ENCODE measurements at places on chromosomes 16 and 17. TPM values are rescaled to one million over a fixed set of nuclear protein-coding genes. Genes with fewer than 3 reads are reported as not detected.

The ETV4 gene
- polyA plus RNA-seq = 34.6 TPM

The G6PC1 gene
- polyA plus RNA-seq = 2.9 TPM

The GPRC5C gene
- polyA plus RNA-seq = 10.5 TPM

The ZG16 gene
- not detected for polyA plus RNA-seq

- DNase-seq = no peak
Observed at GRCh38 chr16:10300905-10301304, 85.0 kb upstream of the ATF7IP2 start.

GRCh38 chr17:39699818-39700147 is at the start of gene ERBB2:
Gene ERBB2, plus strand, starts transcription at chr17:39700064. Its CDS starts 175 bp downstream, at chr17:39700239.
- DNase-seq = no peak

GRCh38 chr16:79155904-79156303 is 444.6 kb downstream of the MAF start:
- no peak for DNase-seq

DNA sequence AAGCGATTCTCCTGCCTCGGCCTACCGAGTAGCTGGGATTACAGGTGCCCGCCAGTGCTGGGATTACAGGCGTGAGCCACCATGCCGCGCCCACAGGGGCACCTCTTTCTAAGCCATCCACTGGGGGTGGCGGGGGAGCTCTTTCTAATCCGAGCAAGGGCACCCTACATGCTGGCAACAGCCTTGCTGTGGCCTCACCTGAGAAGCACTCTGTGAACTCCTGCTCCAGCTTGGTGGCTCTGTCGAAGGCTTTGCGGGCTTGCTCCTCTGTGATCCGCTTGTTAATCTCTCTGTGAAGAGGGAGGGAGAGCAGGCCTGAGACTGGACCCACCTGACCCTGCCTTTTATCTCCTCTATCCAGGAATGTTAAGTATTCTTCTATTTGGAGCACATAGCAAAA is 11.9 kb upstream of the ASGR1 start:
- no peak for DNase-seq

GRCh38 chr16:11576427-11577289 is 10.1 kb downstream of the LITAF start:
- DNase-seq = no peak

GRCh38 chr16:88844419-88845036 is 12.2 kb downstream of the GALNS start:
- no peak for DNase-seq

DNA sequence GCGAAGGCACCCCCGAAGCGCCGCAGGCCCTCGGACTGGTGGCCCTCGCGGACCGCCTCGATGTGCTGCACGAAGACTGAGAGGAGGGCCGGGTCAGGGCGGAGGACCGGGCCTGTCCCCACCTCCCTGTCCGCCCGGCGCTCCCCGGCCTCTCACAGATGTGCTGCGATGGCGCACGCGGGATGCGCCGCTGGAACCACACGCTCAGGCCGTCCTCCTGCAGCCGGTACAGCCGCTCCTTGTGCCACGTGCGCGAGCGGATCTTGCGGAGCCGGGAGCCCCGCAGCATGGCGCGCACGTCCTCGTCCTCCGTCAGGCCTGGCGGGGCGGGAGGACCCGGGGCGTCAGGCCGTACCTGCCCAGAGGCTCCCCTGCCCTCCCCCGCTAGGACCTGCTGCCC is 11.3 kb downstream of the PLCD3 start:
- DNase-seq = no peak
